ENCODE measurements at places on chromosomes 1 and 21.

GRCh38 chr21:33539616-33540015, 2.3 kb downstream of the GART start:
- no peak for DNase-seq

GRCh38 chr1:33060579-33061083, 20.3 kb upstream of the AZIN2 start:
- no peak for DNase-seq

GRCh38 chr1:245538671-245539070, 383.9 kb downstream of the KIF26B start:
- no peak for DNase-seq

- no peak for DNase-seq
These were observed 6.4 kb upstream of the TNNI1 start for GRCh38 chr1:201427963-201428362.

- DNase-seq: no peak
These were observed 1.7 kb downstream of the MARCKSL1 start for GRCh38 chr1:32334274-32334861.

GRCh38 chr21:15301014-15301413, 236.2 kb upstream of the NRIP1 start:
- DNase-seq: no peak

- no peak for DNase-seq
These were observed 271.2 kb downstream of the MATN1 start for GRCh38 chr1:30452170-30452569.

GRCh38 chr21:20404915-20405314, 593.3 kb upstream of the NCAM2 start:
- no peak for DNase-seq

DNA sequence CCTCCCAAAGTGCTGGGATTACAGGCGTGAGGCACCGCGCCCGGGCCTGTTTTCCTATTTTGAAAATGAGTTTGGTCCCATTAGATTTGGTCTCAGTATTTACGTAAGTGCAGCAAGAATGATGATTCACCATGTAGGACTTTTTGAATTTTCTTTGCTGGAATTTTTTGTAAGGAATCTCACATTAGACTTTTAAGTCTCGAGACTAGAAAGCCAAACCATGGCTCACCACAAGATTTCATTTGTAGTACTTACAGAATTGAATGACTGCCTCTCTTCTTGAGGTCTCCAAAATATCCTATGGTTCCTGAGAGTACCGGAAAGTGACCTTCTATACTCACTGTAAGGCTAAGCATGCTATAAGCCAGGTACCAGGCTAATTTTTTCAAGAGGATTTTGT, 325 bp downstream of the OR14A2 start:
- no peak for DNase-seq

DNA sequence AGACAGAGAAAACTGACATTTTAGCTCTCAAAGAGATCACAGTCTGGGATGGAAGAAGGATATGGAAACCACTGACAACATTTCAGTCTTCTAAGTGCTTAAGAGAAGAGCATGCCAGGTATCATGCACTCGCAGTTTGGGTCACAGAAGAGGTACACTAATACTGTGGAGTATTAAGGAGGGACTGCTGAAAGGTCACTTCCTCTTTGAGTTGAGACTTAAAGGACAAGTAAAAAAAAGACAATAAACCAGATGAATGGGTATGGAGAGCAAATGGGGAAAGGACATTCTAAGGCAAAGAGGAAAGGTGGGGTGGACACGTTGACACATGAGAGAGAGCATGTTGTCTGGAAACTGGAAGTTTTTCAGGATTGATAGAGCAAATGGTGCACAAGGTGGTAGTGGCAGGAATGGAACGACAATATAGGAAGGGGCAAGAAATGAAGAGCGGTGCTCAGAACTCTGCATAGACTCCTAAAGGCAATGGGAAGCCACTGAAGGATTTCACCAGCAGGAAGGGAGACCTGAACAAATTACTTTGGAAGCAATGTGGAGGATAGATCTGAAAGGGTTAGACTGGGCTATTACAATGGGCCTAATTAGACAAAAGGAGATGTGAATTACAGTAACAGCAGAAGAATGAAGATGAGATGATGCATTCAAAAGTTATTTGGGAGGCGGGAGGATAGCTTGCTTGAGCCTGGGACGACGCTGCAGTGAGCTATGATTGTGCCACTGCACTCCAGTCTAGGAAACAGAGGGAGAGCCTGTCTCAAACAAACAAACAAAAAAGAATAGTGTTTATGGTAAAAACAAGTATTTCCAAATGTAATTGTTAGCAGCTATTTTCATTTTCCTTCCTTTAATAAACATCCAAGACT, 11.1 kb downstream of the DIPK1A start:
- DNase-seq: no peak

- no peak for DNase-seq
These were observed 296.8 kb upstream of the DPYD start for GRCh38 chr1:98217601-98218000.
